ENCODE measurements at places on chromosomes 7 and 10.

GRCh38 chr10:84269773-84270172 lies 24.9 kb downstream of the RGR start:
- no peak for DNase-seq

DNA sequence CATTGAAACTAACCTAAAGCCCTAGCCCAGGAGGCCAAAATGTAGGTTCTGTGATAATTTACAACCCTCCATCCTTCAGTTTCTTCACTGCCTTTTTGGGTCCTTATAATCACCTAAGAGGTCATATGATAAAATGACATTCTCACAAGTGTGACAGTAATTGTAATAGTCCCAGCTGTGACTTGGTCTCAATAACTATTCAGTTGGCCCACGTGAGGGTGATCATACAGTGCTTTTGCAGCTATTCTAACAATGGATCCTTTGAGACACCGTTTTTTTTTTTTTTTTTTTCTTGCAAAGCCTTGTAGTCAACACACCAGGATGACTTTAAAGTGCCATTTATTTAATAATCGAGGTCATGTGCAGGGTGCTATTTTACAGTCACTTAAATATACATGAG lies 760.0 kb downstream of the PHTF2 start:
- DNase-seq = no peak

- DNase-seq = no peak
Observed at GRCh38 chr7:37425498-37425897, 23.2 kb downstream of the ELMO1 start.

DNA sequence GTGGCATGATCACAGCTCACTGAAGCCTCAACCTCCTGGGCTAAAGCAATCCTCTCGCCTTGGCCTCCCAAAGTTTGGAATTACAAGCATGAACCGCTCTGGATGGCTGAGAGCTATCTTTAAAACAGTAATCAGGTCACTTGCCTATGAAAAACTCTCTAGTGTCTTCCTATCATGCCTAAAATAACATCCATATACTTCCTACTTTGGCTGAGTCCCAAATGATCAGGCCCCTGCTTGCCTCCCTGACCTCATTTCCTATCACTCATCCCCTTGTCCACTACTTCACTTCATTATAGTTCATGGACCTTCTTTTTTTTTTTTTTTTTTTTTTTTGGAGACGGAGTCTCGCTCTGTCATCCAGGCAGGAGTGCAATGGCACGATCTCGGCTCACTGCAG lies 28.0 kb downstream of the SEPTIN7 start:
- DNase-seq = no peak

- no peak for DNase-seq
Observed at GRCh38 chr10:15791816-15792524, 68.3 kb downstream of the MINDY3 start.

GRCh38 chr7:156034397-156034796 lies 222.1 kb upstream of the SHH start:
- DNase-seq = no peak

- no peak for DNase-seq
Observed at GRCh38 chr7:134988161-134988560, 1.9 kb downstream of the AGBL3 start.

- DNase-seq = no peak
Observed at GRCh38 chr7:66505009-66505408, 123.7 kb upstream of the KCTD7 start.

DNA sequence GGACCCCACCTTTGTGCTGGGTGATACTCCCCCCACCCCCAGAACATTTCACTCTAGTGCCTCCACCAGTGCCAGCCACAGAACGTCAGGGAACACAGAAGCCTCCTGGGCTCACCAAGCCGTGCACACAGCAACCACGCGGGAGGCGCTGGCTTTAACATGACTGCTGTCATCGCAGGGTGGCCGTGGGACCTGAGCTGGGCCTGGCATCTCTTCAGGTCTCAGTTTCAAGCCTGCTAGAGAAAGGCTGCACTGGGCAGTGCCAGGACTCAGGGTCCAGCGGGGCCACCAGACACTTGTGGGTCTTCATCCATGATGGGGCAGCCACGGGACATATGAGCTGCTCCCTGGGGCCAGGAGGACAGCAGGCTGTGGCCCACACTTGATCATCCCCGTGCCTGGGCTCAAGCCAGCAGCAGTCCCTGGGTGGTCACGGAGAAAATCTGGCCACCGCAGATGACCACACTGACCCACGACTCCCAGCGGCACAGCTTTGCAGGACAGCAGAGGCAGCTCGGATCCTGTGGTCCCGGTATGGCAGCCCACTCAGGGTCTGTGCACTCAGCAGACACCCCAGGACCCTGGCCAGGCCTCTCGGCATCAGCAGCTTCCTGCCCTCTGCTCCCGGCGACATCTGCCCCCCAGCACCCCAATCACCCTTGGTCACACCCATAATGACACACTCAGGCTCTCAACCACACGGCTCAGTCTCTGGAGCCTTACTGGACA lies 44.2 kb downstream of the CAMK2B start:
- no peak for DNase-seq

- no peak for DNase-seq
Observed at GRCh38 chr7:74542558-74543117, 88.9 kb downstream of the GTF2IRD1 start.

DNA sequence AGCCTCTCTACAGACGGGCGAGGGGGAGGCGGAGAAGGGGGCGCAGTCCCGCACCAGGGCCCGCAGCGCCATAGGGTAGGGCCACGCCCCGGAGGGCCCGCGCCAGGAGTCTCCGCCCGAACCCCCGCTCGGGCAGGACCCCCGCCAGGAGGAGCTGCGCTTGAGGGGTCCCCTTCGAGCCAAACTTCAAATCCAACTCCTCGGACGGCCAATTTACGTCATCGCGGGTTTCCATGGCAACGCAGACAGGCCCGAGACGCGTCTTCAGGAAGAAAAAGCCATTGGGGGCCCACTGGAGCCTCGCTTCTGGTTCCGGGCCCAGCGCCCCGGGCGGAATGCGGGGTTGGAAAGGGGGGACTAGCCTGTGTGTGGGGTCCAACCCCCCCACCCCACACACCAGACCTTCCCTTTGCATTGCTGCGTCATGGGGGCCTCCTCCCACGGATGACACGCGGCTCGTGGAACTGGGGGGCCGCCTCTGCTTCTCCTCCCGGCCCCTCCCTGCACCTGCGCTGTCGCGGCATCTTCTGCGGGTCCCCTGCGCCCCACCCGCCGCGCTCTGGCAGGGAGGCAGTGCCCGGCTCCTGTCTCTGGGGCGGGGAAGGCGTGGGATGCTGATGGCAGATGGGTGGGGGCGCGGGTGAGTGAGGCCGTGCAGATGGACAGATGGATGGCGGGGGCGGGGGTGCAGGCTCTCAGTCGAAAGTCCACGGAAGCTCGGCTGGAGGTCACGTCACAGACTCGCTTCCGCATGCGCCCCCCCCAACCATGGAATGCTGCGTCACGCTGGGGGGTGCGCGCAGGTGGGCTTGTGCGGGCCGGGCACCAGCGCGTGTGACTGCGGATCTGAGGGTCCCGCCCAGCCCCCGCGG lies 1.2 kb downstream of the CALY start:
- peak; percentile 39 for DNase-seq

GRCh38 chr10:72106154-72106849 lies 18.0 kb upstream of the SPOCK2 start:
- DNase-seq = no peak

- DNase-seq = no peak
Observed at GRCh38 chr7:92723205-92723604, 113.2 kb downstream of the CDK6 start.
